ENCODE measurements at places on chromosomes 5 and 9.

GRCh38 chr9:85108746-85109145, 439.2 kb downstream of the NTRK2 start:
- no peak for DNase-seq

GRCh38 chr9:98101416-98101815, 17.6 kb downstream of the TRIM14 start:
- no peak for DNase-seq

DNA sequence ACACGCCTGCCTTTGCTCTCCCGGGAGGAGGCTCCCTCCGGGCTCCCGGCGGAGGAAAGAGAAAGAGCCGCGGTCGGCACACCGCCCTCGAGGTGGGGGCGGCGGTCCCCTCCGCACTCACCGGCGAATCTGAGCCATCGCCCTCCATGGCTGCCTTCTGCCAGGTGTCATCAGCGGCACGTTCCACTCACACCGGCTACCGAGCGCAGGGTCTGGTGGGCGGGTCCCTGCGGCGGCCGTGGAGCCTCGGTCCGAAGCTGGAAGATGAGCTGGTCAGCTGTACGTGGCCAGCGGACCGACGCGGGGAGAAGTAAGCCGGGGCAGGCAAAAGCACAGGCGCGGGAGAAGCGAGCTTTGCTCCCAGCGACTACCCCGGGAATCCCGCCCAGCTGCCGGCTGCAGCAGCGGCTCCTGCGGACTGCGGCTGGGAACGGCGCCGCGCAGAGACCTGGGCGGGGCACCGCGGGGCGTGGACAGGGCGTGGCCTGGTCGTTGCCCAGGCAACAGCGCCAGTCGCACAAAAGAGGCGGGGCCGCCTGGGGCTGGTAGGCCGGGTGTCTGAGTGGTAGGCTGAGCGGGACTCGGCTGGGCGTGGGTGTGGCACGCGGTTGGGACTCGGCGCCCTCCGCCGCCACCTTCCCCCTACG, at the start of gene TRIM36:
Gene TRIM36, minus strand, starts transcription at position 422 of the 647 bp plus-strand sequence. Its CDS starts 274 bp downstream, at position 148.
- DNase-seq = peak; percentile 83

GRCh38 chr5:11007269-11007870, 246.3 kb upstream of the DAP start:
- DNase-seq = no peak

DNA sequence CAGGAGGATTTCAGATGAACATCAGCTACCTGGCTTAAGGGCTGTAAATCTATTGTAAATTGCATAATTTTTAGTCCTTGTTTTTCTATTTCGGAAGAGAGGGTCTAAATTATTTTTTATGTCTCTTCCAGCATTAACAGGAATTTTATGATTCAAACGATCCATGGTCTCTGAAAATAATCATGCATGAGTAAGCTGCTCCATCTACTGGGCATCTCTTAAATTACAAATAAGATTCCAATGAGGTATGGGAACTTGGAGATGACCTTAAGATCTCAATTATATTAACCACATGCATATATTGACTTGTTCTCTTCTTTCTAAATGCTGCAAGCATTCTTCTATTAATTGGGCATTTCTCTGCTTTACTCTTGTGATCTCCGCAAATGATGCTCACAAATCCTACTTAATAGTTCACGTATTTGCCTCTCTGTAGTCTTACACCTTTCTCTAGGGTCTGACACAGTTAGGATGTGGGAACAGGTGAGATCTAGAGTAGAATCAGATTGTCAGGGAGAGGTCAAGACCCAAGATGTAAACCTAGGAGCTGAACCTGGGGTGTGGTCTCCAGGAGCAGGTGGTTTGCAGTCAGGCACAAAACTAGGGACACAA, 86.9 kb downstream of the NUDT12 start:
- peak; percentile 55 for DNase-seq

- peak; percentile 97 for DNase-seq
Observed at GRCh38 chr5:103849934-103850333, 287.3 kb upstream of the NUDT12 start.

DNA sequence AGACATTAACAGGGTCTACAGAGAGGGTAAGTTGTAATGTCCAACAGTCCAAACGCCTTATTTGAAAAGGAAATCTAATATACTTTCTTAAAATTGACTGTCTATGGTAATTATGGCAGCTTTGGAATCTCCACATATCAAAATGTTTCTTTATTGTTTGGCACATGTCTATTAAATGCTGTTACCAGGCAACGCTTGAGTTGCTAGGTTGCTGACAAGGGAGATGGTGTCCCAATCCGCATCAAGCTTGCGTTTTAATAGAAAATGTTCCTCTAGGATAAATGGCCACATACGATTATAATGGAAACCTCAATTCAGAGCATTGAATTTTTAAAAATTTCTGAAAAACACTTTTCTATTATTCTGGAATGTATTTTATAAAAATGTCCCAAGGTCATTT, 9.2 kb downstream of the ANXA1 start:
- no peak for DNase-seq

- no peak for DNase-seq
Observed at GRCh38 chr9:131271506-131271931, 4.8 kb downstream of the FAM78A start.

GRCh38 chr5:150512368-150512747, 4.4 kb downstream of the NDST1 start:
- DNase-seq = no peak

GRCh38 chr9:18776836-18777820, 255.9 kb downstream of the SAXO1 start:
- no peak for DNase-seq

- no peak for DNase-seq
Observed at GRCh38 chr9:32543047-32543446, 9.1 kb upstream of the SMIM27 start.

- no peak for DNase-seq
Observed at GRCh38 chr9:84493284-84493947, 152.9 kb upstream of the SLC28A3 start.

DNA sequence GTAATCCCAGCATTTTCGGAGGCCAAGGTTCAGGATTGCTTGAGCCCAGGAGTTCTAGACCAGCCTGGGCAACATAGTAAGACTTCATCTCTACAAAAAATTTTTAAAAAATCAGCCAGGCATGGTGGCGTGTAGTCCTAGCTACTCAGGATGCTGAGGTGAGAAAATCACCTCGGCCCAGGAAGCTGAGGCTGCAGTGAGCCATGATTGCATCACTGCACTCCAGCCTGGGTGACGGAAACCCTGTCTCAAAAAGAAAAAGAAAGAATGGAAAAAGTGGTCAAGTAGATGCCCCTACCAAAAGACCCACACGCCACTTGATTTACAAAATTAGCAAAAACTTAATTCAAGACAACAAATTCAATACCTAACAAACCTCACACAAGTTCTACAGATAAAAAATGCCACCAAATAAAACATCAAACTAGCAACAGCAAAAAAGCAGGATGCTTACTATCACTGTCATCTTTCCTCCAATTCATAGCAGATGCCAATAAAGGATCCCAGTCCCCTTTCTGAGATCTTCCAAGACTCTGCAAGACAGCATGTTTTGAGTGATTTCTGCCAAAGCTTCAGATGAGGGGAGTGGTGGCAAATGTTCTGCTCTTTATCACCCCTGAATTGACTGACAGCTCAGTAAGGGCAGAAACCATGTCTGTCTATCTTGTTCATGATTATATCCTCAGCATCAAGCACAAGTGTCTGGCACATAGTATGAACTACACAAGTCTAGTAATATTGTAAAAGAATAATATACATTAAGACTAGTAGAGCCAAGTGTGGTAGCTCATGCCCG, 34.2 kb upstream of the TESK1 start:
- no peak for DNase-seq

DNA sequence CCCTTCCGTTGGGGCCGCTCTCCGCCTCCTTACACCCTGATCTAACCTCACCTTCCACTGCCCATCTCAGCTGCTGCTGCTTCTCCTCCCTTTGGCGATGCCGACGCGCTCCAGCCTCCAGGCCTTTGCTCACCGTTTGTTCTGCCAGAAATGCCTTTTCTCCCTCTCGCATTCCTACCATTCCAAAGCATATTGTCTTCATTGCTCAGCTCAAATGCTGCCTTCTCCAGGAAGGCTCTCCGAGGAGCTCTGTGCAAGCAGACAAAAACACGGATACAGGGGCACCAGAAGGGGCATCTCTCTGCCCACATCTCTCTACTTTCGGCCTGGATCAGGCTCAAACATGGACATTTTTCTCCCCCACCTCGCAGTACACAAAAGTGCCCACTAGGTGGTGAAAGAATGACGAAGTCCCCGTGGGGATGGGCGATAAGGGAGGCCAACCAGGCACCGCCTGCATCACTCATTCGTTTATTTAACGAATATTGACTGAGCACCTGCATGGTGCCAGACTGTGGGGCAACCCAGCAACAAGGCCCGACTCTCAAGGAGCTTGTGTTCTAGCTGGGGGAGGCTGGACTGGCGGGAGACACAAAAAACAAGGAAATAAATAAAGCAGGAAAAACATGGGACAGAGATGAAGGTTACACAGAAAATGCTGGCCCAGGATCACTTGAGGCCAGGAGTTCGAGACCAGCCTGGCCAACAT, 7.3 kb upstream of the GRHPR start:
- DNase-seq = peak; percentile 79

DNA sequence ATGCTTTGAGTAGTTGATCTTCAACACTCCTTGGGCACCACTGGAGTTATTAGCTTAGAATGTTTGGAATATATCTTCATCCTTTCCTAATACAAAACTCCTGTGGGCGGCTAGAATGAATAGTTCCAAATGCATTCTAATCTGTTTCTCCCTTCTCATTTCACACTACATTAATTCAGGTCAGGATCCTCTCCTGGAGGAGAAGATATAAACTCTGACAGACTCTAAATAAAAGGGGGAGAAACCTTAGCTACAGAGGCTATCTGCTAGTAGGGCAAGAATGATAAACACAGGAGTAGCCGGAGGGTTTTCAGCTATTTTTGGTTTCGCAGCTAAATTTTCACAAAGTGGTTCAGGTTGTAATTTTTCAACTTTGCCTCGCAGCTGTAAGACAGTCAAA, 45.2 kb upstream of the FAM240B start:
- DNase-seq = no peak

DNA sequence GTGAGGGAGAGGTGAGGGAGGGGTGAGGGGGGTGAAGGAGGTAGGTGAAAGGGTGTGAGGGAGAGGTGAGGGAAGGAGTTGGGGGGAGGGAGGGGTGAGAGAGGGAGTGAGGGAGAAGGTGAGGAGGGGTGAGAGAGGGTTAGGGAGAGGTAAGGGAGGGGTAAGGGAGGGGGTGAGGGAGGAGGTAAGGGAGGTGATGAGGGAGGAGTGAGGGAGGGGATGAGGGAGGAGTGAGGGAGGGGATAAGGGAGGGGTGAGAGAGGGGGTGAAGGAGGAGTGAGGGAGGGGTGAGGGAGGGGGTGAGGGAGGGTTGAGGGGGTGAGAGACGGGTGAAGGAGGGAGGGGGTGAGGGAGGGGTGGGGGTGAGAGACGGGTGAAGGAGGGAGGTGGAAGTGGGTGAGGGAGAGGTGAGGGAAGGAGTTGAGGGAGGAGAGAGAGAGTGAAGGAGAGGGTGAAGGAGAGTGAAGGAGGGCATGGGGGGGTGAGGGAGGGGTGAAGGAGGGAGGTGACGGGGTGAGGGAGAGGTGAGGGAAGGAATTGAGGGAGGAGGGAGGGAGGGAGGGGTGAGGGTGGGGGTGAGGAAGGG, 18.5 kb downstream of the NINJ1 start:
- DNase-seq = no peak

DNA sequence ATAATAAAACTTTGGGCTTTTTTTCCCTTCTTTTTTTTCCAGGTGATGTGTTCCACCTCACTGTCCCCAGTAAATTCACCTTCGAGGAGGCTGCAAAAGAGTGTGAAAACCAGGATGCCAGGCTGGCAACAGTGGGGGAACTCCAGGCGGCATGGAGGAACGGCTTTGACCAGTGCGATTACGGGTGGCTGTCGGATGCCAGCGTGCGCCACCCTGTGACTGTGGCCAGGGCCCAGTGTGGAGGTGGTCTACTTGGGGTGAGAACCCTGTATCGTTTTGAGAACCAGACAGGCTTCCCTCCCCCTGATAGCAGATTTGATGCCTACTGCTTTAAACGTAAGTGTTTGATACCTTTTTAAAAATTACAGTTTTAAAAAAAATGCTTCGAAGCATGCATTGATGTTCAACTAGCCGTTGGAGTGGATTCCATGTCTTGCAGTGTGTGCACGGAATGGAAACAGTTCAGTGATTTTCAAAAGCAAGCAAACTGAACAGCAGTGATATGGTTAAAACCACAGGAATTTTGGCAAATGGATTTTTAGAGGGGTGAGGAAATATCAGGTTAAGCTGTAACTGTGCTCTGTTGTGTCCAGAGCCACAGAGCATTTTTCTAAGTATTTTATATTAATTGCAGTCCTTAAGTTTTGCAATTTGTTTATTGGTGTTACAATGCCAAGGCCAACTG, 40.7 kb downstream of the VCAN start:
- DNase-seq = peak; percentile 62

- peak; percentile 43 for DNase-seq
Observed at GRCh38 chr5:126808521-126808988, 31.6 kb downstream of the LMNB1 start.
